Stimulated activated CD4-positive, alpha-beta T cell treated with anti-CD3 and anti-CD28 coated beads, Interleukin-4, amount 100 ng/mL, for 1 hour (primary cell): ENCODE measurements at places on chromosomes 16 and 17.

DNA sequence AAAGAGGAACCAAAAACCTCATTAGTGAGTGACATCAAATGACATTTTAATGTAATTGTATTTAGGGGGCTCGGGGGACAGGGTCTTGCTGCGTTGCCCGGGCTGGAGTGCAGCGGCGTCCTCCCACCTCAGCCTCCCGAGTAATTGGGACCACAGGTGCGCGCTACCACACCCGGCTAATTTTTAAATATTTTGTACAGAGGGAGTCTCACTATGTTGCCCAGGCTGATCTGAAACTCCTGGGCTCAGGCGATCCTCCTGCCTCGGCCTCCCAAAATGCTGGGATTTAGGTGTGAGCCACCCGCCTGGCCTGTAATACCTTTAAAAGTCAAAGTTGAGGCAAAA, 581 bp downstream of the SNRNP25 start:
- no peak for DNase-seq

GRCh38 chr17:8175795-8176196, 384 bp downstream of the TMEM107 start:
- no peak for DNase-seq

- no peak for DNase-seq
Measured at GRCh38 chr17:35095741-35096140, 23.9 kb downstream of the RAD51D start.

- DNase-seq, result no peak
Measured at GRCh38 chr17:15154618-15155017, 110.5 kb downstream of the PMP22 start.

GRCh38 chr17:72461757-72462156, 340.9 kb downstream of the SOX9 start:
- DNase-seq, result no peak

DNA sequence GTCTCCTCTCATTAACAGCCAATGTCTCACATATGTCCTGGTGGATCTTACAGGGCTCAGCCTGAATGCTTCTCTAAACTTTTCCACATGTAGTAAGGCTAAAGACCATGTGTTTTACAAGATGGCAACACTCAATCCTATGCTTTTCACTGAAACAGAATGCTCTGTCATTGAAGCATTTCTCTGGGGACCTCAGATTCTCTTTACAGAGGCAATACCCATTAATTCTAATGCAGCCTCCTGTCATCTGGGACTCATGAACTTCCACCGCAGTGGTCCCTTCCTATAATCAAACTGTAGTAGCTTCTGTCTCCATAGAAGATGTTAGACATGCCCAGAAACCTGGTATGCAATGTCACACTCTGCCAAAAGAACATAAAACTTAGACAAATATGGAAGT, 926.6 kb upstream of the RBFOX1 start:
- DNase-seq, result no peak

- DNase-seq, result peak; percentile 64
Measured at GRCh38 chr16:50699326-50700159, 6.1 kb downstream of the NOD2 start.

GRCh38 chr17:77442976-77443747, 302.4 kb downstream of the SEC14L1 start:
- DNase-seq, result no peak

DNA sequence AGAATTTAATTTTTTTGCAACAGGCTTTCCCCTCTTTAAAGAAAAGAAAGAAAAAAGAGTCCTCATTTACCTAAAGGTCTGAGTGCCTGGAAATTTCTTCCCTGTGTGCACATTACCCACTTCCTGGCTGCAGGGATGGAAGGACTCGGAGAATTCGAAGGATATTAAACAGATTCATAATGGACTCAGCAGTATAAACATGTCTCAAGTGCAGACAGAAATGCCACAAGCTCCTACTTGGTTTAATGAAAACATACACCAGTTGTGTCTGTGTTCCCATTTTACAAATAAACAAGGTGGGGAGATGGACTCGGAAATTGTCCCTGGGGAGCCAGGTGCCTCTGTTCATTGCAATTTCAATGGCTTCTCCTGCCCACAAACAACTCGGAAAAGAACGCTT, 47.2 kb downstream of the MEOX1 start:
- DNase-seq, result no peak

DNA sequence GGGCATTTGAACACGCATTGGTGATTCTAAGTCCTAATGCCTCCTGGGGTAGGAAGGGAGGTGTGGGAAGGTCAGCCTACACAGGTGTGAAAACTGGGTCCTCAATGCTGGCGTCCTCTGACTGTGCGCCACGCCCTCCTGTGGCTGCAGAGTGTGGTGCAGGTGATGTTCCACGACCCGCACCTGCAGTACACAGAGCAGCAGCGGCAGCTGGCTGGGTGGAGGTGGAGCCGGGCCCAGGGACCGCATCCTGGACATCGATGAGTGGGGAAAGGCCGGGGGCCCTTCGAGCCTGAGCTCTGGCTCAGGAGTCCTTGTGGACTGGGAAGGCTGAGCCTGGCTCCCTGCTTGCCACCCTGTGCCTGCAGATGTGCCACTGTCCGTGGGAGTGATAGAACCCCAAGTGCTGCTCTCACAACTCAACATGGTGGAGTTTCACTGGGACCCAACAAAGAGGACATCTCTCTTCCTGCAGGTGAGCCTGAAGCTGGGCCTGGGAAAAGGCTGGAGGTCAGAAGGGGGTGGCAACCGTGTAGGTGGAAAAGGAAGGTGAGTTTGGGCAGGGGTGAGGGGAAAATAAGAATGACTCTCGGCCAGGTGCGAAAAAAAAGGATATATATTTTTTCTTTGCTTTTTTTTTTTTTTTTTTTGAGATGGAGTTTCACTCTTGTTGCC, 14.0 kb upstream of the STAC2 start:
- peak; percentile 71 for DNase-seq

- no peak for DNase-seq
Measured at GRCh38 chr17:4329838-4330237, 36.6 kb downstream of the UBE2G1 start.

DNA sequence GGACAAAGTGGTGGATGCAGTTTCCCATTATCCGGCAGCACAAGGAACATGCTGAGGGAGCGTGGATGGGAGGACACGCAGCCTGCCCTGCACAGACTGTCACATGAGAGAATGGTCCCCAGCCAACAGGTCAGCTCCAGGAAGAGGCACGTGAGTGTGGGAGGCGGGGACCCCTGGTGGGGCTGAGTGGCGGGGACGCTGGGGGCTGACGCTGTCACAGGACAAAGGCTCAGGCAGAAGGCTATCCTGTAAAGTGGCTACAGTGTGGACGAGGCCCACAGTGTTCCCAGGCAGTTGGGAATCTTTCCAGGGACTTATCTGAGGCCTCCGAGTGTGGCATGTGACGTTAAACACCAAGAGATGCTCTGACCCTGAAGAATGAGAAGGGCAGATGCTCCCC, 30.4 kb downstream of the MBTPS1 start:
- no peak for DNase-seq

DNA sequence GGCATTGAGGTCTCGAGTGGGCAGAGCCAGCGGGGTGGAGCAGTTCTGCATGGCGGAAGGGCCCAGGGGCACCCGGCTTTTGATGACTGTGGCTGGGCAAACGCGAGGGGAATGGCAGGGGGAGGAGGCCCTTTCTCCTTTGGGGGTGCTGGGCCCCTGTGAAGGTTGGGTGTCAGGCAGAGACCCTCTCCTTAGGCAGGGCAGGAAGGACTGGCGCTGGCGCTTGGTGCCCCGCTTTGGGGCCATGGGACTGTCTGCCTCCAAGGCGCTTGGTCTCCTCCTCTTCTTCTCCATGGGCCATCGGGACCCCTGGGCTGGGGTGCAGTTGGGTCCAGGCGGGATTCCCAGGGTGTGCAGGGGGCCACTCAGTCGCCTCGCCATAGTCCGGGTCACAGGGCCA, 12.8 kb upstream of the GFAP start:
- no peak for DNase-seq

- peak; percentile 96 for DNase-seq
Measured at GRCh38 chr17:47720754-47721533, 12.1 kb upstream of the TBX21 start.

- no peak for DNase-seq
Measured at GRCh38 chr17:337866-338265, 14.7 kb downstream of the RPH3AL start.

DNA sequence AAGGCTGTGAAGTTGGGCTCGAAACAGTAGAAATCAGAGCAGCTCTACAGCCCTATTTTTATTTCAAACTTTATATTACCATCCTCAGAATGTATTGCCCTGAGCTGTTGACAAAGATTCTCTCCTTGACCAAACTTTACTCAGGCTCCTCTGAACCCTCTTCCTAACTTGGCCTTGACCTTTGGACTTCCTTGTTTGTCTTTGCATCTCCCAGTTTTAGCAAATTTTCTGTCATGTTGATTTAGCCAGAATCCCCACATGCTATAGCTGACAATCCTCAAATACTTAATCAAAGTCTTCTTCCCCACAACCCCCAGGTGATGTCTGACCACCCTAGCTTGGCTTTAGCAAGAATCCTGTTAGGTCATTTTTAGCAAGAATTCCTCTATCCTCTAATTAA, 87.4 kb upstream of the GRIN2A start:
- DNase-seq, result no peak
